ENCODE measurements at places on chromosomes 3 and 15.

DNA sequence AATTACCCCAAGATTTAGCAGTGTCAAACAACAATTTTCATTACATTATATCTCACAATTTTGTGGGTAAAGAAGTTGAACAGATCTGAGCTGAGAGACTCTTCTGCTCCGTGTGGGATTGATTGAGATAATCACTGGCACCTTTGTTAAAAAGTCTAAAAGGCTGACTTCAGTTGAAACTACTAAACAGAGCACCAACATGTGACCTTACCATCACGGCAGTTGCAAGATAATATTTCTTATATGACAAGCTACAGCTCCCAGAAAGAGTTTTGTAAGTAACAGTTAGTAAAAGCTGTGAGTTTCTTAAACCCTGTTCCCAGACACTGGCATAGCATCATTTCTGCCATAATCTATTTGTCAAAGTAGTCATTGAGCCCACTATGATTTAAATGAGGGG, 25.0 kb downstream of the CGGBP1 start:
- DNase-seq = no peak

- DNase-seq = no peak
These were observed 76.8 kb upstream of the CD96 start for GRCh38 chr3:111465081-111465670.

DNA sequence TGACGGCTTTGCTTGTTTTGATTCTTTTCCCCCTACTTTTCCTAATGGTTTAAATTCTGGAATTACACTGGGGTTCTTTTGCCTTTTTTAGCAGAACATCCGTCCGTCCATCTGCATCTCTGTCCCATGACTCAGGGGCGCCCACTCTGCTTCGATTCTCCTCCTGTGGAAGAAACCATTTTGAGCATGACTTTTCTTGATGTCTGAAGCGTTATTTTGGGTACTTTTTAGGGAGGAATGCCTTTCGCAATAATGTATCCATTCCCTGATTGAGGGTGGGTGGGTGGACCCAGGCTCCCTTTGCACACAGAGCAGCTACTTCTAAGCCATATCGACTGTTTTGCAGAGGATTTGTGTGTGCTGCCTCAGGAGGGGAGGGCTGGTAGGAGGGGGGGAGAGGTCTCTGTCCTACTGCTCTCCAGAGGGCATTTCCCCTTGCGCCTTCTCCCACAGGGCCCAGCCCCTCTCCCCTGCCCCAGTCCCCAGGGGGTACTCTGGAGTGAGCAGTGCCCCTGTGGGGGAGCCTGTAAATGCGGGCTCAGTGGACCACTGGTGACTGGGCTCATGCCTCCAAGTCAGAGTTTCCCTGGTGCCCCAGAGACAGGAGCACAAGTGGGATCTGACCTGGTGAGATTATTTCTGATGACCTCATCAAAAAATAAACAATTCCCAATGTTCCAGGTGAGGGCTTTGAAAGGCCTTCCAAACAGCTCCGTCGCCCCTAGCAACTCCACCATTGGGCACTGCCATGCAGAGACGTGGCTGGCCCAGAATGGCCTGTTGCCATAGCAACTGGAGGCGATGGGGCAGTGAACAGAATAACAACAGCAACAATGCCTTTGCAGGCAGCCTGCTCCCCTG, 19.5 kb upstream of the BSN start:
- peak; percentile 19 for DNase-seq

- DNase-seq = no peak
These were observed 351.7 kb upstream of the THRB start for GRCh38 chr3:24846286-24846860.

- DNase-seq = no peak
These were observed 1.2 kb downstream of the C3orf85 start for GRCh38 chr3:109137761-109138160.

- no peak for DNase-seq
These were observed 94.6 kb upstream of the CTDSPL start for GRCh38 chr3:37766797-37767776.

DNA sequence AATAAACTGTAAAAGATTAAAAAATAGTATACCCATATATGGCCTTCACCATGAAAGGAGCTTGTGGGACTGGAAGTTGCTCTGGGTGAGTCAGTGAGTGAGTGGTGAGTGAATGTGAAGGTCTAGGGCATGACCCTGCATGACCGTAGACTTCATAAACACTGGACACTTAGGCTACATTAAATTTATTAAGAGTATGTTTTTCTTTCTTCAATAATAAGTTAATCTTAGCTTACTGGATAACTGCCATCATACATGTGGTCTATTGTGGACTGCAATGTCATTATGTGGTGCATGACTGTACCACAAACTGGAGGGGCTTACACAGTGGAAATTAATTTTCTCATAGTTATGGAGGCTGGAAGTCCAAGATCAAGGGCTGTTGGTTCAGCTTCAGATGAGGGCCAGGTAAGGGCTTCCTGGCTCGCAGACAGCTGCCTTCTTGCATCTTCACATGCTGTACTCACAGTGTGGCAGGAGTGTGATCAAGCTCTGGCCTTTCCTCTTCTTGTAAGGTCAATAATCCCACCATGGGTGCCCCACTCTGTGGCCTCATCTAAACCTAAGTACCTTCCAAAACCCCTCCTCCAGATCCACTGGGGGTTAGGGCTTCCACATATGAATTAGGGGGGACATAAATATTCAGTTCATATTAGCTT, 40.8 kb upstream of the PRR23E start:
- DNase-seq = no peak

GRCh38 chr3:52122491-52122890, 31.7 kb downstream of the POC1A start:
- no peak for DNase-seq

- no peak for DNase-seq
These were observed 765.5 kb downstream of the VGLL3 start for GRCh38 chr3:86225461-86225860.

GRCh38 chr3:4997946-4998345, 18.7 kb downstream of the BHLHE40 start:
- DNase-seq = no peak

DNA sequence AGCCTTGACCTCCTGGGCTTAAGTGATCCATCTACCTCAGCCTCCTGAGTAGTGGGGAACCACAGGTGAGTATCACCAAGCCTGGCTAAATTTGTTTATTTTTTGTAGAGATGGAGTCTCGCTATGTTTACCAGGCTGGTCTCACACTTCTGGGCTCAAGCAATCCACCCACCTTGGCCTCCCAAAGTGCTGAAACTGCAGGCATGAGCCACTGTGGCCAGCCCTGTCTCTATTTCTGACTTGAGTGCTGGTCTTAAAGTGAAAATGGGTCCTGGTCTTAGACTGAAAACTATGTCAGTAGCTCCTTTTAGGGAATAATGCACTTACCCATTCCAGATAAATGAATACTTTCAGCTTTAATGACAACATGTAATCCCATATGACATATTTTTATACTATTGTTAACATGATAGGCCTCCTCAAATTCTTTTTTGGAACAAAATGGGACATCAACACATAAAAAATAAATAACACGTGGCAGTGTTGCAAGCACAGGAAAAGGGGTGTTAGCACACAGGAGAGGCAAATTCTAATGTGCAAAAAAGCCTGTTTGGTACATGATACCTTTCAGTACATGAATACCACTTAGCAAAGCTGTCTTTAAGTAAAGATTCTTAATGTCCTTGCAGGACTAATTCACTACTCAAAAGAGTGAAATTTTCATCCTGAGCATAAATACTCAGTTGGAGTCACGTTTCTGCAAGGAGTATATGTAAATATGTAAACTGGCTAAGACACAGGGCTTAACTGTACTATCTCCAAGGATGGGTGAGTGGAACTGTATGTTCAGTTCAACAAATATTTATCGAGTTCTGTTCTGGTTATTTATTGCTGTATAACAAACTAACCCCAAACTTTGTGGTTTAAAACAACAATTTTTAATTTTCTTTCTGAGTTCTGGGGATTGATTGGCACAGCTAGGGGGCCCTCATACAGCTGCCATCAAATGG, 194.7 kb downstream of the NR1D2 start:
- DNase-seq = no peak

DNA sequence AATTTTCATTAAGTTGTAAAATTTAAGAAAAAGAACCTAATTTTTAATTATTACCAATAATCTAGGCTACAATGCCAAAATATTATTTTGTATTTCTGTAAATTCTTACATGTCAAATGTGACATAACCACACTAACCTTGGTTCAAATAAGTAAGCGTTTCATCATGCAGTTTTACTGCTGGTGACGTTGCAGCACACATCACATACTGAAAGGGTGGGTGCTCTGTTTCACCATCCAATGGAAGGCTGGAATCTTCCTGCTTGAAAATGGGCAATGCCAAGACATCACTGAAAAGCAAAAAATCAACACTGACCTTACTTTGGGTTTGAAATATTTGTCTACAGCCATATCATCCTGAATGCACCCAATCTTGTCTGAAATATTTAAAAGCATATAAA, 14.8 kb downstream of the UBP1 start:
- no peak for DNase-seq

- no peak for DNase-seq
These were observed 2.2 kb upstream of the BCL6 start for GRCh38 chr3:187747506-187747905.

DNA sequence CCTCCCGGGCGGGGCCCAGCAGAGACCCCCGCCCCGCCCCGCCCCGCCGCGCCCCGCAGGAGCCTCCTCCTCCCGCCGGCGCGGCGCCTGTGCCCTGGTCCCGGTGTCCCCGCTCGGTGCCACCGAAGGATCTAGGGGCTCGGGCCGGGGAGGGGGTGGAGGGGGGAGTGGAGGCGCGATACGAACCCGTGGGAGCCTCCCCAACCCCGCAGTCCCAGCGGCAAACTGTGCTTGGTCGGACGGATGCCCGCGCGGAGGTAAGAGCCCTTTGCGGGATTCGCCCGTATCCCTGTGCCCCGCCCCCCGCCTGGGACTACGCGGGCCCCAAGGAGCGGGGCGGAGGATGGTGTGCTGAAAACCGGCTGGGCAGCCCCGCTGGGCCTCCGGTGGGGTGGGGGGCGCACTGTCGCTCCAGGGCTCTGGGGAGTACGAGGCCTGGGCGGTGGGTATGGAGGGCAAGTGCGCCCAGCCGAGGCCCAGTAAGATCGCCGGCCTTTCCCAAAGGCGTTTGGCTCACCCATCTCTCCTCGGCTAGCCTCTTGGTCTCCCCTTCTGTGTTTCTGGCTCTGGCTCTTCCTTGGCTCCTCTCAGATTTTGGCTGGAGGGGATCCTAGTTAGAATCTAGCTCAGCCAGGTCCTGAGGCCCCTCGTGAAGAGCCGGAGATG, 65.6 kb upstream of the POLG start:
- DNase-seq = no peak

DNA sequence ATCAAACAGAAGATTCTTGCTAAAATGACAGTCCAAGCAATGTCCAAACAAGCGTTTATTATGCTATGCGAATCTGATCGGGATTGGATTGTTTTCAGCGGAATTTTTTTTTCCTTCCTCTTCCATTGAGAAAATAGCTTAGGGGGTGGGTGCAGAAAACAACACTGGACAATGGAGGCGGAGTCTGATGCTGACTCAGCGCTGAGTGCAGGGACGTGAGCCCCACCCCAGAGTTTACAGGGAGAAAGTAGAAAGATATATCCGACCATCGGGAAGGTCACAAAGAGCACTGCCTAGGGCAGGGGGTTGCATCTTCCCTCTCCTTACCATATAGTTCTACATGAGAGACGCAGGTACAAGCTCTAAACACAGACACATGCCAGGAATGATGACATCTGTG, 117.0 kb downstream of the FOXP1 start:
- DNase-seq = peak; percentile 39

DNA sequence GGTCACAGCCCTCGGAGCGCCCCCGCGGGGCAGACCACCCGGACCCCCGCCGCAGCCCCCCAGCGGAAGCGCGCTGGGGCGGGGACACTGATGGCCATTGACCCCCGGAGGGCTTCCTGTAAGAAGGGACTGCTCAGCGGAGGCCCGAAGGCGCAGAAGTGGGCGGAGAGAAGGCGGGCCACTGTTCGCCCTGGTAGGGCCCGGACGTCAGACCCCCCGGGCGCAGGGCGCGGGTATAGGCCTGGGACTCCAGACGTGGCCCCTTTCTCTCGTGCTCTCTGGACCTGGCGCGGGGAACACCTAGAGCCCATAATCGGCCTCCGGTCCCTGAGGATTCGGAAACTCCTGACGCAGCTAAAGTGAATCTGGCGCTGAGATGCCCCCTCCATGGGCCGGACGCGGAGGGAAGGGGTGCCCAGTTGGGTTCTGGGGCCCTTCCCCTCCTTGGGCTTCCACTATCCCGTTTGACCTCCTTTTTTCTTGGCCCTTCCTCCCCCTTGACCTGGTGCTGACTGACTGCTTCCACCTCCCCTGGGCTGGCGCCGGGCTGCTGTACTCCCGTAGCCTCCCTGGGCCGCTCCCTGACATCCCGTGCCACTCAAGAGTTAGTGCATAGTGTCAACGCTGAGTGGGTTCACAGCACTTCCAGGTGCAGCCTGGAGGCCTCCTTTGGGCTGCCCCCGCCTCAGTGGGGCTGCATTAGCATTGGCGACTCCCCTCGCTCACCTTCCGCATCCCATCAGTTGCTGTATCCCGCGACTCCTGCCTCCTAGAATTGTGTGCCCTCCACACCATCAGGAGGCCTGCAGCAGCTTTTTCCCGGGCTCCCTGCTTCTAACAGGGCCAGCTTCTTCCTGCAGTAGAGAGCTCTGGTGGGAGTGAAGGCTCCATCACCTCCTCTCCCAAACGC, 694 bp downstream of the ABTB1 start:
- no peak for DNase-seq

- no peak for DNase-seq
These were observed 57.2 kb downstream of the RAB11A start for GRCh38 chr15:65926459-65926858.

GRCh38 chr3:143366672-143367071, 247.1 kb downstream of the CHST2 start:
- DNase-seq = no peak

- DNase-seq = no peak
These were observed 186.4 kb downstream of the ADAMTS9 start for GRCh38 chr3:64501298-64501906.

GRCh38 chr15:74168711-74169126, 4.8 kb upstream of the ISLR start:
- no peak for DNase-seq

- no peak for DNase-seq
These were observed 22.3 kb downstream of the HACD2 start for GRCh38 chr3:123562547-123562946.

- no peak for DNase-seq
These were observed 120.9 kb downstream of the NEDD4 start for GRCh38 chr15:55872471-55872870.

DNA sequence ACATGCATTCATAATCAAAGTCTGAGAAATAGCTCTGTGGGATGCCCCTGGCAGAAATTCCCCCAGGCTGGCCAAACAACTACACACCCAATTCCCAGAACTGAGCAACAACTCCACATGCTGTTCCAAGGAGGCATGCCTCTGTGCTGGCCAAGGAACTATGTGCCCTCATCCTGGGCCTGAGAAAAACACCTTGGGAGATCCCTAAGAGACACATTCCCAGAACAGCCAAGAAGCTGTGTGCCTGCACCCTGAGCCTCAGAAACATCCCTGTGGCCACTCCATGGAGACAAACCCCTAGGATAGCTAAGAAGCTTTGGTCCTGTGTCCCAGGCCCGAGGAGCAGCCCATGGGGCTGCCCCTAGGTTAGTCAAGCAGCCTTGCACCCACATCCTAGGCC, 92.3 kb upstream of the MME start:
- DNase-seq = no peak

GRCh38 chr15:89947385-89947784, 34.6 kb upstream of the ARPIN start:
- no peak for DNase-seq
